Small intestine (tissue), 16 donors: ENCODE measurements at places on chromosomes 3 and 15. TPM values are rescaled to one million over a fixed set of nuclear protein-coding genes. Genes with fewer than 3 reads are reported as not detected.

DNA sequence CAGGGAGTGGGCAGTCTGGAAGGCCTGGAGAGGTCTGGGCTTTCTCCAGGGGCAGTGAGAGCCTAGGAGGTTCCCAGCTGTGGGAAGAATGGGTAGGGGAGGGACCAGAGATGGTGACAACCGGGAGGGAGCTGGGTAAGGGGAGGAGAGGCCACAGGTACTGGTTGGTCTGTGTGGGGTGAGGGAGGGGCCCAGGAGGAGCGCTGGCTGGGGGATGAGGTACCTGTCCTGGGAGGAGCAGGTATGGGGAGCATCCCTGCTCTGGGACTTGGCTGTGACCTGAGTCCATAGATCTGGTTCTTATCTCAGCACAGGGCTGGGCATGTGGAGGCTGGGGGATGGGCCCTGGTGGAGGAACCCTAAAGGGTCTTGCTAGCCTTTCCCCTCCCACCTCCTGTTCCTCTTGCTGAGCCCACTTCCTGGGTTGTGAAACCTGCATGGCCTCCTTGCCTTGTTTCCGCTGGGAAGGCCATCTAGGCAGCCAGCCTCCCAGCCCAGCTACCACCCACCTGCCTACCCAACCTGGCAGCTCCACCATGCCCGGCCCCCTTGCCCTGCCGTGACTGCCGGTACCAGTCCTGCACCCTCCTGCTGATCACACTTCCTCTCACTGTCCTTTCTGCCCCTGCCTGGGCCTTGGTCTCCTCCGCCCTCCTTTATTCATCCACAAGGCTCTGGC is 11.0 kb downstream of the PRKCD start:
- H3K4me3 ChIP-seq, result no peak overlapping the region
- H3K4me1 ChIP-seq, result peaks cover 3% of the 10 kb centered on the region
- H3K27ac ChIP-seq, result peak overlapping the region; percentile 4
- H3K36me3 ChIP-seq, result peaks cover 3% of the 10 kb centered on the region

GRCh38 chr3:82240322-82240721 is 478.9 kb upstream of the GBE1 start:
- no peaks in the 10 kb centered on the region for H3K36me3 ChIP-seq
- H3K27ac ChIP-seq, result no peak overlapping the region
- no peaks in the 10 kb centered on the region for H3K27me3 ChIP-seq
- DNase-seq, result no peak
- H3K4me1 ChIP-seq, result no peaks in the 10 kb centered on the region
- no peak overlapping the region for H3K4me3 ChIP-seq

DNA sequence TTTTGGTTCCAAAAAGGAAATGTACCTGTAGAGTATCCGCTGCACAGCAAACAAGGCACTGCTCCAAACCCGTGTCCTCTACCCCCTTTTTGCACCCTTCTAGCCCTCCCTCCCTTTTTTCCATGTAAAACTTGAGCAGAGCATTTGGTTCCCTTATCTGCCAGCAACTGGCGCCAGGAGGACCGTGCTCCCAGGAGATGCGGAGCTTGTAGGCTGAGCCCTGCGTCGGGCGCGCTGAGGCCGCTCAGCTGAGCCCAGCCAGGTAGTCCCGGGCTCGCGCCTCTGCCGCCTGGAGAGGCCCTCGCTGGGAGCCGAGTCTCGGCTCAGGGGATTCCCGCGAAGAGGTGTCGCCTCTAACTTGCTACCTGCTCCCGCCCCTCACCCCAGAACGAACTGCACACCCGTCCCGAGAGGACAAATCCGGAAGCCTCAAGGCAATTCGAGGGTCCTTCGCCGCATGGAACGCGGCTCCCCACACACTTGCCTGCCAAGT is 575 bp downstream of the TRPM7 start:
- peak overlapping the region; percentile 90 for H3K27ac ChIP-seq
- no peak for DNase-seq
- no peaks in the 10 kb centered on the region for H3K36me3 ChIP-seq
- peak overlapping the region; percentile 75 for H3K4me3 ChIP-seq
- H3K4me1 ChIP-seq, result peaks cover 8% of the 10 kb centered on the region
- H3K27me3 ChIP-seq, result no peaks in the 10 kb centered on the region

GRCh38 chr3:9347081-9347480 is 15.8 kb upstream of the THUMPD3 start:
- no peaks in the 10 kb centered on the region for H3K27me3 ChIP-seq
- peaks cover 24% of the 10 kb centered on the region for H3K4me1 ChIP-seq
- no peak for DNase-seq
- no peaks in the 10 kb centered on the region for H3K36me3 ChIP-seq
- no peak overlapping the region for H3K4me3 ChIP-seq

The CNTN6 gene
- polyA plus RNA-seq, result not detected

DNA sequence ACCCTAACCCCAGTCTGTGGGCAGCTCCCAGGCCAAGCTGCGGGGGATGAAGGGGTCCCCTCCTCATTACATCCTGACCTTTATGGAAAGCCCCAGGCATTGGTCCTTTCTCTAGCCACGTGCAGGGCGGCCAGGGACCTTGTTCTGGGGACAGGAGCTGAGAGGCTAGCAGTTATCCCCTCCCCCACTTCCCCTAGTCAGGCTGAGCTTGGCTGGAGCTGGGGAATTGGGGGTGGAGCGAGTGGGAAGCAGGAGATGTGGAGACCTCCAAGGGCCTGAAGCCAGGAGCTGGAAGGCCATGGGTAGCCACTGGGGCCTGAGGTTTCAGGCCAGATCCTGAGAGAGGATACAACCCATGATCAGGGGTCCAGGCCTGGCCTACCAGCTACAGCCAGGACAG is 45.8 kb downstream of the DNAH1 start:
- peaks cover 20% of the 10 kb centered on the region for H3K36me3 ChIP-seq
- no peak overlapping the region for H3K27ac ChIP-seq
- no peak for DNase-seq
- H3K4me1 ChIP-seq, result no peaks in the 10 kb centered on the region

GRCh38 chr3:98070840-98071239 is 16.1 kb upstream of the OR5AC2 start:
- H3K27ac ChIP-seq, result no peak overlapping the region
- H3K4me3 ChIP-seq, result no peak overlapping the region
- DNase-seq, result no peak
- no peaks in the 10 kb centered on the region for H3K36me3 ChIP-seq

DNA sequence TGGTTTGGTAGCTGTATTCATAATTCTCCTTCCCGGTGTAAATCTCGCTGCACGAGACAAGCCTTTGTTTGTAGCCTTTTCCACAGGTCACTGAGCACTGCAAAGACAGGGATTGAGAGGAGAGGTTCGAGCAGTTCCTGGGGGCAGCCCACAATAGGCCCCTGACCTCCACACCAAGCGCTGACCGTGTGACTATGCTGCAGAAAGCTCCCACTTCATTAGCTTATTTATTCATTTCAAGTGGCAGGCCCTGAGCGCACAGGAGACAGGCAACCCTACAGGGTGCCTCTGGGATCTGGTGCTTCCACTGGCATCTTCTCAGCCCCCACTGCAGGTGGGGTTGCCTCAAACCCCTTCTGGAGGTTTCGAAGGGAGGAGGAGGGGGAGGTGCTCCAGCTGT is 140.9 kb downstream of the ADAMTS9 start:
- no peak overlapping the region for H3K27ac ChIP-seq
- H3K4me1 ChIP-seq, result no peaks in the 10 kb centered on the region
- H3K36me3 ChIP-seq, result no peaks in the 10 kb centered on the region
- H3K4me3 ChIP-seq, result no peak overlapping the region

- no peaks in the 10 kb centered on the region for H3K4me1 ChIP-seq
- peaks cover 55% of the 10 kb centered on the region for H3K27me3 ChIP-seq
- DNase-seq, result no peak
- H3K36me3 ChIP-seq, result no peaks in the 10 kb centered on the region
Observed at GRCh38 chr3:43998370-43998835, 243.3 kb upstream of the TOPAZ1 start.

DNA sequence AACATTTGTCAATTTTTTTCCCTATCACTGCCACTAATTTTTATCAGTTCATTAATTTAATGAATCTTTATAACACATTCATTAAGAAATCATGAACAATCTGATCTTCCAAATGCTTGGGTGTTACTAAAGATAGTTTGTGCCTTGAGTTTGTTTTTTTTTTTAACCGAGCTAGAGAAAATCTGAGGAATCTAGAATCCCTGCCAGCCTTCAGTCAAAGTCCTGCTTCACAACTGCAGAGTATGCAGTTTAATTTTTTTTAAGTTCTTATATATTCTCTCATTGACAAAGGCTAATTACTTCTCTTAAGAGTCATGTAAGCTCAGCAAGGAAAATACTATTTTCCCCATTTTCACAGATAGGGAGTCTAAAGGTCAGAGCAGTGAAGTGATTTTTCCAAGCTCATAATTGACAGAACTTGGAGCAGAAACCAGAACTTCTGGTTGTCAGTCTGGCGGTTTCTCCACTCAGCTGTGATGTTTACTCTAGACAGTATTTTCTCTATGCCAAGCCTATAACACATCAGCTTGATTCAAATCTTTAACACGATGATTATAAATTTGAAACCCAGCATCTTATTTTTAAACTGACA is 55.7 kb downstream of the TNIK start:
- H3K27me3 ChIP-seq, result no peaks in the 10 kb centered on the region
- peak overlapping the region; percentile 61 for H3K27ac ChIP-seq
- no peak overlapping the region for H3K4me3 ChIP-seq
- H3K36me3 ChIP-seq, result peaks cover 2% of the 10 kb centered on the region

The RPL4 gene
- 2,664 TPM for polyA plus RNA-seq

DNA sequence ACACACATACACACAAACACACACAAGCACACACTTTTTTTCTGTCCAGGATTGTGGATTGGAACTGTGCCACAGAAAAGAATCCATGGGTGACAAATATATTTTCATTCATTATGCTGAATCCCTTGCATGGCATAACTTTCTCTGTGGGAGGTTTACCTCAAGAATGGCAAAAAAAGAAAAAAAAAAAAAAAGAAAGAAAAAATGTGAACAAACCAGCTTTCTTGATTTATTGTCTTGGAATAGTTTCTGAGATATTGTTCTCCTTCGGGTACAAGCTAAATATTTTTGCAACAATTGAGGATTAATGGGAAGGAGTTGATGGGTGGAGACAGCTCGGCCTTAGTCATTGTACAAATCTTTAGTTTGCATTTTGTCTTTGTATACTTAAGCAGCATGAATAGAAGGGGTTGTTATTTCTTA is 153.1 kb downstream of the GMNC start:
- no peak overlapping the region for H3K4me3 ChIP-seq
- H3K27me3 ChIP-seq, result no peaks in the 10 kb centered on the region
- H3K36me3 ChIP-seq, result no peaks in the 10 kb centered on the region
- H3K4me1 ChIP-seq, result no peaks in the 10 kb centered on the region
- no peak for DNase-seq

DNA sequence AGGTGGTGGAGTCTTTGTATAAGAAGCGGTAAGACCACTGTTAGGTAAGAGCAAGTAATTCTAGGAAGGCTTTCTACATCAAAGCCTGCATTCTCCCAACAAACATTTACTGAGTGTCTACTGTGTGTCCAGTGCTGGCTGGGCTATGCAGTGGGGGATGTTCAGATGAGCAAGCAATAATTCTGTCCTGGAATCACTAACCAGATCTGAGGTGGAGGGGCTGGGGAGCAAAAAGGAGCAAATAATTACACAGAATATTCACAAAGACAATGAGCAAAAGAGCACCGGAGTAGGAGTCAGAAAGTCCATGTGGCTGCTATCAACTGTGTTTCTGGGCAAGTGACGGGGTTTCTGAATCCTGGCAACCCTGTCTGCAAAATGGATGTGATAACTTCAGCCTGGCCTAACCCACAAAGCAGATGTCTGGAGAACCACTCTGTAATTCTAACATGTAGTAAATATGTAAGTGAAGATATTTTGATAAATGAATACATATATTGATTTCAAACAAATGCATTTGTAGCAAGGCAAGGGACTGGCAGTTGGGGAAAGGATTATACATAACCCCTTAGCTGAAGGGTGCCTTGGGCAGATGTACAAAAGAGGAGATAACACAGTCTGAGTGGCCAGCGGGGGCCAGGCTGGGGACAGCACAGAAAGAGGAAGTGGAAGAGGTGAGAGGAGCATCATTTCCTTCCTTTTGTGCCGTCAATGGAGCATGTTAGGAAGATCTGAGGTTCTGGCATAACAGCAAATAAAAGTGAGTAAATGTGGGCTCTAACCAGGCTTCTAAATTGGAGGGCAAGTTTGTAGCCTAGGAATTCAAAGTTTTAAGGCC is 28.8 kb downstream of the CYP8B1 start:
- H3K27ac ChIP-seq, result peak overlapping the region; percentile 75
- H3K27me3 ChIP-seq, result no peaks in the 10 kb centered on the region
- DNase-seq, result no peak
- H3K36me3 ChIP-seq, result no peaks in the 10 kb centered on the region
- no peaks in the 10 kb centered on the region for H3K4me1 ChIP-seq
- no peak overlapping the region for H3K4me3 ChIP-seq

DNA sequence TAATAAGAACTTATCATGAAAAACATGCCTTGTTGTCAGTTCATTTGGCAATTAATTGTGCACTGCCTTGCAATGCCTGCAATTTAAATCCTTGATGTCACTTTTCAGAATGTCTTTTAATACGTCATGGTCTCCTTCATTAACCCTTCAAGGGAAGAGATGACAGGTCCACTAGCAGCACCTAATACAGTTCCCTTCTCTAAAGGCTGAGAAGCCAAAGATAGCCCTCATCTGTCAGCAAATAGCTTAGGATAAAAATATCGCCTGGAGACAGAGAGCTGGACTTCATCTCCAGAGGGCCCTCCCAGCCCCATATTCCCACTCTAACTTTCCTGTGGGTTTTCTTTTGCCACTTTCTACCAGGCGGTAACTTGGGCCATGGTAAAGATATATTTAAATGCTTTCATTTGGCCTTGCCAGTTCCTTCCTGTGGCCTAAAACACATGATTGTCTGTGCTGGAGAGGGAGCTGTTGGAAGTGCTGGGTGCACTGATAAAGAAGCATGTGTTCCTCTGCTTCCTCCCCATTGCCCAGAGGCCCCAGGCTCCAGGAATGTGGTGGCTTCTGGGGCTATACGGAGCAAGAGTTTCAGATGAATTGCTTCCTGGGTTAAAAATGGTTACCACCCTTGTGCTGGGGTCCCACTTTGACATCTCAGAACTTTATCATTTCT is 76.3 kb upstream of the UMPS start:
- peak; percentile 29 for DNase-seq
- H3K27me3 ChIP-seq, result no peaks in the 10 kb centered on the region
- peaks cover 54% of the 10 kb centered on the region for H3K36me3 ChIP-seq
- H3K4me3 ChIP-seq, result no peak overlapping the region
- peak overlapping the region; percentile 73 for H3K27ac ChIP-seq

DNA sequence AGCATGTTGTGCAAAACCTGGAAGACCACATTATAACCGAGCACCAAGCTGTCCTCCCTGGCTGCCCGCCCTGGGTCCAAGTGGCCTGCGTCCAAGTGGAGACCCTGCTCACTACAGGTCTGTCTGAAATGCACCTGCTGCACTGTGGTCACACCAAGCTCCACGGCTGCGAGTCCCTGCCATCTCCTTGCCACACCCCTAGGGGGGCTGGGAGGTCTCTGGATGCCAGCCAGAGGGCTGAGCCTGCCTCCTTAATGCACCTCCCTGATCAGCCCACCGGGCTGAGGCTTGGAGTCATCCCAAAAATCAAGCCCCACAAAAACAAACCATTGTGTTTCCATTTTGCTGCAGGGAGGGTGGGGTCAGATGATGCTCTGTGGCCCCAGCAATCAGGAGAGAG is 187.1 kb downstream of the MEGF11 start:
- H3K27ac ChIP-seq, result no peak overlapping the region
- no peaks in the 10 kb centered on the region for H3K4me1 ChIP-seq
- no peak for DNase-seq
- no peaks in the 10 kb centered on the region for H3K36me3 ChIP-seq
- no peaks in the 10 kb centered on the region for H3K27me3 ChIP-seq
